ENCODE measurements at places on chromosomes 3 and 15. TPM values are rescaled to one million over a fixed set of nuclear protein-coding genes. Genes with fewer than 3 reads are reported as not detected.

ATP8B4 gene
- total RNA-seq = 0.34 TPM

LDHAL6B gene
- total RNA-seq = not detected

EPHB1 gene
- total RNA-seq = not detected

LCMT2 gene
- 17.7 TPM for total RNA-seq

RAP2B gene
- 11.6 TPM for total RNA-seq

CPNE9 gene
- total RNA-seq = not detected

ANKUB1 gene
- not detected for total RNA-seq

FBXL22 gene
- total RNA-seq = not detected

ADAMTS17 gene
- not detected for total RNA-seq

NUP210 gene
- 16.3 TPM for total RNA-seq

LXN gene
- not detected for total RNA-seq

- DNase-seq = no peak
Observed at GRCh38 chr15:27398631-27399161, 427.7 kb downstream of the GABRG3 start.

DNA sequence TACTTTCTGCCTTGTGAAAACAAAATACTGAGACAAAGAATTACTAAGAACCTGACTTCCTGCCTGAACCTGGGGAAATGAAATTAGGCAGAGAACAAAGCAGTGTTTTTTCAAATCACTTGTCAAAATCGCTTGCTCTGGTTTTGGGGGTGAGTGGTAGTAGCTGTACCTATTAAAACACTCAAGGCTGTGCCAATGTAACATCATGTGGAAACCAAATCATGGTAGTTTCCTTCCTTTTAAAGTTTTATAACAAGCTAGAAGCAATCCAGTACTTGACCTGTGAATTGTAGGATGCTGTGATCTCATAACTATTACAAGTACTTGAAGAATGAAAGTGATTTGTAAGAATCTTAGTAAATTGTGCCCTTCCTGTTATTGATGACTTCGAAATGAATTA lies 6.7 kb downstream of the CMTM8 start:
- DNase-seq = no peak

- DNase-seq = peak; percentile 71
Observed at GRCh38 chr3:47113669-47114365, 50.1 kb downstream of the SETD2 start.

DNA sequence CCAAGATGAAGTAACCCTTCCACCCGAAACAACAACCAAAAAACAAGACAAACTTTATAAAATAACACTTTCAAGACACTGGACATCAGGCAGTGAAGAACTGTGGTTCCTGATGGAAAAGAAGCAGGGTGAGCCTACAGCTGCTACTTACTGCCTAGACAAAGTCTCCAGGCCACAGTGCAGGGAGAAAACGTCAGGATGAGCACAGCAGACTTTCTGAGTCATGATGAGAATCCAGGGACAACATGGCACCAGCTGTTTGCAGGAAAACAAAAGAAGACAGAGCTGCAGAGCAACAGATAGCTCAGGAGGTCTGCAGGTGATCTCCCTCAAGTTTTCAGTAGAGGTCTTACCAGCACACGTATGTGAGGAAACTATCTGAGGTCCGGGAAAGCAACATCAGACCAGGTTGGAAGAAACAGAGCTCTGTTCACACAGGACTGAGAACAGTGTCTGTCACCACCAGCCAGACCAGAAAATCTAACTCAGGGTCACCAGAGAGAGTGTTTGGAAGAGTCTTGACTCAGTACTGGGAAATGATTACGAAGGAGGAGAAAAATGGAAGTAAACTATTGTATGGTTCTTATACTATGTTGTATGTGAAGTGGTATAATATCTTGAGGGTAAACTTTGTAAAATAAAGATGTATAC lies 108.9 kb downstream of the ANO10 start:
- DNase-seq = peak; percentile 17

DNA sequence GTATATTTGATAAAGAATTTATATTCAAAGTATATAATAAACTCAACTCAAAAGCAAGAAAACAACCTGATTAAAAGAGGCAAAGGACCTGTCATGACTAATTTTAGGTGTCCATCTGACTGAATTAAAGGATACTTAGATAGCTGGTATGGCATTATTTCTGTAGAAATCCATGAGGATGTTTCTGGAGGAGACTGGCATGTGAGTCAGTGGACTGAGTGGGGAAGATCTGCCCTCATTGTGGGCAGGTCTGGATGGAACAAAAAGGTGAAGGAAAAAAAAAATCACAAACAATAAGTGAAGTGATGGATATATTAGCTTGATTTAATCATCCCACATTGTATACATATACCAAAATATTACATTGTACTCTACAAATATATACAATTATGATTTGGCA lies 16.6 kb downstream of the ANKRD28 start:
- DNase-seq = no peak

- no peak for DNase-seq
Observed at GRCh38 chr15:85568261-85568808, 187.9 kb downstream of the AKAP13 start.

- no peak for DNase-seq
Observed at GRCh38 chr15:68739390-68740080, 81.2 kb downstream of the ANP32A start.

DNA sequence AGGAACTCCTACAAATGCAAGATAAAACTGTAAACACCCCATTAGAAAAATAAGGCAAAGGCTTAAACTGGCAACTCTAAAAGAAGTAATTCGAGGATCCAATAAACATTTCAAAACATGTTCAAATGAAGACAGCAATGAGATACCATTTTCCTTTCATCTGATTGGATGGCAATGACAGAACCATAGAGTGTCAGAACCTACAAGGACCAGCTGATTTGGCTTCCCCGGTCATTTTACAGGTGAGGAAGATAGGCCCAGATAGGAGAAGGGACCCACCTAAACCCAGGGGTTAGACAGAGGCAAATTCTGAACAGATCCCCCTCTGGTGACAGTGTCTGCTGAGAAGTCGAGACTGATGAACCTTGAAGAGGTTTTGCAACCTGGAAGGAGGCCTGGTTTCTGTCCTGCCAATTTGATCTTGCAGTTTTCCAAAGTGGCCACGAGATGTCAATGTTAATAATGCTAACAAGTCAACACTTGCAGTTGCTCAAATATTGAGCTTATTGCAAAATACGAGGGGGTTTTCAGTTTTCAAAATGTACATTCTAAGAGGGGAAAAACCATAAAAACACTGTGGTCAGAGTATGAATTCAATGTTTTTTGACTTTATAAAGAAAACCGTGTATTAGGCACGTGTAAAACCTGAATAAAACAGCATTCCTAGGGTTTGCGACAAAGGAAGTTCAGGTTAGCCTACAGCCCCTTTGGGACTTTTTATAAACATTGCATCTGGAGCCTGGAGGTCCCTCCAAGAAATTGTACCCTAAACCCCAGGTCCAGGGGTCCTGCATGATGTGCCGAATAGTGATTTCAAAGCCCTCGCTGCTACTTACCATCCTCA lies 21.5 kb downstream of the CFAP161 start:
- DNase-seq = peak; percentile 28

GRCh38 chr3:128217702-128218547 lies 64.6 kb downstream of the EEFSEC start:
- no peak for DNase-seq

GRCh38 chr3:115322901-115323300 lies 175.8 kb upstream of the ZBTB20 start:
- no peak for DNase-seq

GRCh38 chr3:186246941-186247340 lies 115.1 kb downstream of the DGKG start:
- DNase-seq = no peak

DNA sequence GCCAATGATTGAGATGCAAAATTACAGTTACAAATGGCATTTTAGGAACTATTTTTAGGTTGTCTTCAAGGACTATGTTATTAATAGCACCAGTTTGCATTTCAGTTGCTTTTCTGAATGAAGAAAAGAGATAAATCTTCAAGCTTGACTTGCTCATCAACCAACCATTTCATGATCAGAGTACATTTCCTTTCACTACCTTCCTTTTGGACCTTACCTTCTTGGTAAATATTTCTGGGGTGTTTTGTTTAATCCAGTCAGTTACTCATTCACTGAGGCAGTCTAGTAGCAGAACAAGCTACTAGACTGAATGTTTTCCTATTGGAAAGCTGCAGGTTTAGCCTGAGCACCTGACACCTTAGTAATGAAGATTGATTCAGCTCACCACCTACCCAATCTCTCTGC lies 8.2 kb downstream of the SLC27A2 start:
- DNase-seq = no peak

- DNase-seq = no peak
Observed at GRCh38 chr15:68500363-68501258, 68.6 kb upstream of the ITGA11 start.

DNA sequence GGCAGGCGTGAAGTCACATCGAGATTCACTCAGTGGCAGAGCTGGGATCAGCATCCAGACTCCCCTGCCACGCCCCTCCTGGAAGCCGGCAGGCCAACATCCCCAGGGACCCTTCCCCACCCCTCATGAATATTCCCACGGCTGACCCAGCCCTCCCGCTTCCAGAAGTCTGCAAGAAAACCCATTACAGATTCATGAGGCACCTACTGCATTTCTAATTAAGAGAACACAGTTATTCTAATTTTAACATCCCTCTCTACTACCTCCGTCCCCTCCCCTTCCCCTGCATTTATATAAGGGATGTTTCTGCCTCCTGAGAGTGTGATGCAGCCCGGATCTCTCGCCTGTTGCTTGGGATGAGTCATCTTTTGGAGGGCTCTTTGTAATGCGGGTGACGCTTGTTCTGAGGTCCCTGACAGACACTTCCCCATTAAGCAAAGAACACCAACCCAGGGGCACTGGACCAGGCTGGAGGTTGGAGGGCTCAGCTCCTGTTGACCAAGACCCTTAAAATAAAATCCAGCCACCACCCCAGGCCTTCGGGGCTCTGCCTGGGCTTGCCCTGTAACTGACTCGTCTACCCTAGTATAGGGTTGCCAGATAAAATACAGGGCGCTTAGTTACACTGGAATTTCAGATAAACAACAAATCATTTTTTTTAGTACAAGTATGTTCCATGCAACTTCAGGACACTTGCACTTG lies 118.7 kb downstream of the NUP210 start:
- peak; percentile 90 for DNase-seq

- peak; percentile 77 for DNase-seq
Observed at GRCh38 chr3:8441969-8442559, 59.6 kb upstream of the LMCD1 start.

- no peak for DNase-seq
Observed at GRCh38 chr15:90701880-90702630, 15.1 kb upstream of the BLM start.

DNA sequence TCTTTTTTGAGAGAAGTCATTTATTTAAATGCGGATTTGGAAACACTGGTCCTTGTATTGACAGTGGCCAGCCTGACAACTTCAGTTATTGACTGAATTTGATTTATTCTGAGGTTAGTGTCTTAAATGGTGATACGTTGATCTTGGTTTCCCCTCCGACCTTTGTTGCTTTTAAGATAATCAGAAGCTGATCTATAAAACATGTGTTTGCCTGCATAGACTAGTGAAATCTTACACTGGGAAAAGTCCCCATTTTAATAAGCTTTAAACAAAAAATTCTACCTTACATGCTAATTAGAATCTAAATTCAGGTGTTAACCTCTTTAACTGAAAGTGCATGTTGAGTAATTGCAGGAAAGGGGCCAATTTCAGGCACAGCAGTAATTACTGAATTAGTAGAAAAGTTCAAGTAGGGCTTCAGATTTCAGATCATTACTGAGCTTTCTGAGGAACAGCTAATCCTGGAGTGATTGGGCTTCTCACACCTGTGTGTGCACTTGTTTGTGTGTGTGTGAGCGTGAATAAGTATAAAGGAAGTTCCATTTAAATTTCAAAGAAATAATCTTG lies 221.4 kb downstream of the SOX2 start:
- DNase-seq = no peak

- DNase-seq = no peak
Observed at GRCh38 chr15:66215811-66216210, 37.7 kb downstream of the MEGF11 start.

GRCh38 chr3:100144255-100144866 lies 30.1 kb upstream of the FILIP1L start:
- DNase-seq = no peak

GRCh38 chr3:10594915-10595314 lies 89.5 kb upstream of the ATP2B2 start:
- DNase-seq = peak; percentile 84

DNA sequence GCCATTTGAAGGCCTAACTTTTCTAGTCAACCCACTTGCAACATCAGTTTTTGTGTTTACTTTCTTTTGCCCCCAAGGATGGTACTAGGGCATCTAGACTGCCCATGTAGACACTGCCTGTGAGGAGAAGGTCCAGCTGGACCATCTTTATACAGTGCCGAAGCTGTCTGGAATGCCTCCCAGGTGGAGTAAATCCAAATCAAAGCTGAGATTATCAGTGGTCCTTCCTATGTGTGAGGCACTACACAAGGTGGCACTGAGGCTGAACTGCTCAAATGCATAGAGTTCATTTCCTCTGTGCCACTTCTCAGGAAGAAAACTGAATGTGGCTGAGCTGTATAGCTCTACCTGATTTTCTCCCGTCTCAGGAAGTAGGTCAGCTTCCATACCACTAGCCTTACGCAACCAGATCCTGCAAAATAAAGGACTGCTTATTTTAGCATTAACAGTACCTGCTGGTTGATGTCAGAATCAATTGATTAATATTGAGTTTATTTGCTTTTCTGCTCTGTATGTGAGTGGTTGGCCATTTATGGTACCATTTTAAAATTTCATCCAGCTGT lies 106.1 kb downstream of the GHSR start:
- DNase-seq = no peak
